ENCODE measurements at places on chromosomes 12 and 14. TPM values are rescaled to one million over a fixed set of nuclear protein-coding genes. Genes with fewer than 3 reads are reported as not detected.

GRCh38 chr14:65748796-65749195 lies 336.3 kb downstream of the FUT8 start:
- DNase-seq = no peak

The HOXC11 gene
- 0.22 TPM for total RNA-seq

DNA sequence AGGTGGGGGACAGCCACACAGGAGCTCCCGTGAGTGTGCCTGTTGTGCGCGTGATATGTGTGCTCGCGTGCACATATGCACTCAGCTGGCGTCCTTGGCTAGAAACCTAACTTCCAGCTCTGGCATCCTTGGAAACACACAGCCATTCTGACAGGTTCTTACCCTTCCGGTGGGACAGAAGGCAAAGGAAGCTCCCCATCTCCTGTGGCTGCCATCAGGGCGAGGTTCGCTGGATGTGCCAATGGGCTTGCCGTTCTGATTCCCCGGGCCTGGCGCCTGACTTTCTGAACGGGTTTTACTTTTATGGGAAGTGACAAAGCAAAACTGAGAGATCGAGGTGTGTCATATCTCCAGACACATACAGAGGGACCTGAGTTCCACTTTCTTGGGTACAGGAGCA lies 124.7 kb downstream of the PAPOLA start:
- DNase-seq = no peak

- no peak for DNase-seq
Measured at GRCh38 chr14:72621387-72622065, 272.4 kb downstream of the DPF3 start.

GRCh38 chr12:95385246-95386035 lies 88.5 kb upstream of the METAP2 start:
- no peak for DNase-seq

DNA sequence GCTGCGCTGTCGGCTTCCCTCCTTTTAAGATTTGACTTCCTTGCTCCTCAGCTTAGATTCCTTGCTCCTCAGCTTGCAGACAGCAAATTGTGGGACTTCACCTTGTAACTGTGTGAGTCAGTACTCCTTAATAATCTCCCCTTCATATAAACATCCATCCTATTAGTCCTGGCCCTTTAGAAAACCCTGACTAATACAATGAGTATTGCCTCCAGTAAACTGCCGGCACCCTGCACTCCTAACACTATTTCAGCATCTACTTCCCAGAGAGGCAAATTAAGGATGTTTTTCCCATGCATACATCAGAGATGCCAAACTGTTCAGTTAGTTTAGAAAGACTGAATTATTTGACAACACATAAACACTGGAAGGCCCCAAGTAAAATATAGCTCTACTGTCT lies 611.3 kb upstream of the TMEM132C start:
- no peak for DNase-seq

- DNase-seq = no peak
Measured at GRCh38 chr14:23398348-23398747, 9.7 kb downstream of the MYH6 start.

The LRRC9 gene
- total RNA-seq = not detected

- no peak for DNase-seq
Measured at GRCh38 chr14:61266891-61267740, 14.0 kb downstream of the TMEM30B start.

- no peak for DNase-seq
Measured at GRCh38 chr12:130145731-130146130, 16.5 kb upstream of the FZD10 start.

- DNase-seq = no peak
Measured at GRCh38 chr14:99686557-99687283, 2.6 kb downstream of the CYP46A1 start.

The ZDHHC22 gene
- 0.10 TPM for total RNA-seq

The ACSM4 gene
- not detected for total RNA-seq

- DNase-seq = no peak
Measured at GRCh38 chr12:25699454-25699853, 146.4 kb upstream of the LMNTD1 start.

DNA sequence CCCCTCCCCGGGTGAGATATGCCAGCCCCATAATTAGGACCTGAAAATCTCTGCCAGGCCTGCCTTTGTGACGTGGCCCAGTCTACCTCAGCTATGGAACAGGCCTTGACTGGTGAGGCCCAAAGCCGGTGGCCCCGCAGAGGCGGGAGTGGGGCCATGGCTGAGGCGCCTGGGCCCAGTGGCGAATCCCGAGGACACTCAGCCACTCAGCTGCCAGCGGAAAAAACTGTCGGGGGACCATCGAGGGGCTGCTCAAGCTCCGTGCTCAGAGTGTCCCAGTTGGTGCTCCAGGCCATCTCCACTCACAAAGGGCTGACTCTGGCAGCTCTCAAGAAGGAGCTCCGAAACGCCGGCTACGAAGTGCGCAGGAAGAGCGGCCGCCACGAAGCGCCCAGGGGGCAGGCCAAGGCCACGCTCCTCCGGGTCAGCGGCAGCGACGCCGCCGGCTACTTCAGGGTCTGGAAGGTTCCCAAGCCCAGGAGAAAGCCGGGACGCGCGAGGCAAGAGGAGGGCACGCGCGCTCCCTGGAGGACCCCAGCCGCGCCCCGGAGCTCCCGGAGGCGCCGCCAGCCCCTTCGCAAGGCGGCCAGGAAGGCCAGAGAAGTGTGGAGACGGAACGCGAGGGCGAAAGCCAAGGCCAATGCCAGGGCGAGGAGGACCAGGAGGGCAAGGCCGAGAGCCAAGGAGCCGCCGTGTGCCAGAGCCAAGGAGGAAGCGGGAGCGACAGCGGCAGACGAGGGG lies 21.4 kb downstream of the ZNF641 start:
- no peak for DNase-seq

DNA sequence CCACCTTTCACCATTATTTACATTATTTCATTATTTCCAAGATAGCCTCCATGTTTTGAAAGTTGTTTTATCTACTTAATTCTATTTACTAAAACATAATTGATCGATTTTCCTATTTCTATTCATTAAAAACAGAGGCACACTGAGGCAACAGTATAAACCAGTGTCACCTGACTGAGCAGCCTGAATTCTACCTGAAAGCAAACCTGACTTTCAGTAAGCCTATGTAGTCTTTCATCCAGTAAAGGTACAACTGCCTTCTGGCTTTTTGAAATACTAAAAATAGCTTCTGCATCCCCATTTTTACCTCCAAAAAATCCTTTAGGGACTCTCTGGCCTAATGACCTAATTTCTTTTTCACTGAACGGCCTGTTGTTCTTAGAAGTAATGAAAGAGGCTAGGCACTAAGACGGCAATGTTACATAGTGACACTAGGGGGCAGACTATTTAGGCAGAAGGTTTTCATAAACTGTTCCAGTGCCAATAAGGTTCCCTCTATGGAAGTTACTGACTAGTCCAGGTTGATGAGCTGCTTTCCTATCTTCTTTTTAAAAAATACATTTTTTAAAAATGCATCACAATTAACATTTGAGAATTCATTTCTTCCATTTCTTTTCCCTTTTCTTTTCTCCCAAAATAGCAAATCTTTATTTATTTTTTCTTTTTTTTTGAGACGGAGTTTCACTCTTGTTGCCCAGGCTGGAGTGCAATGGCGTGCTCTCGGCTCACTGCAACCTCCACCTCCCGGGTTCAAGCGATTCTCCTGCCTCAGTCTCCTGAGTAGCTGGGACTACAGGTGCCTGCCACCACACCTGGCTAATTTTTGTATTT lies 17.5 kb downstream of the ANAPC5 start:
- peak; percentile 46 for DNase-seq

GRCh38 chr14:56552615-56553014 lies 27.0 kb upstream of the TMEM260 start:
- no peak for DNase-seq

- DNase-seq = no peak
Measured at GRCh38 chr14:79583738-79584408, 627.4 kb downstream of the DIO2 start.

DNA sequence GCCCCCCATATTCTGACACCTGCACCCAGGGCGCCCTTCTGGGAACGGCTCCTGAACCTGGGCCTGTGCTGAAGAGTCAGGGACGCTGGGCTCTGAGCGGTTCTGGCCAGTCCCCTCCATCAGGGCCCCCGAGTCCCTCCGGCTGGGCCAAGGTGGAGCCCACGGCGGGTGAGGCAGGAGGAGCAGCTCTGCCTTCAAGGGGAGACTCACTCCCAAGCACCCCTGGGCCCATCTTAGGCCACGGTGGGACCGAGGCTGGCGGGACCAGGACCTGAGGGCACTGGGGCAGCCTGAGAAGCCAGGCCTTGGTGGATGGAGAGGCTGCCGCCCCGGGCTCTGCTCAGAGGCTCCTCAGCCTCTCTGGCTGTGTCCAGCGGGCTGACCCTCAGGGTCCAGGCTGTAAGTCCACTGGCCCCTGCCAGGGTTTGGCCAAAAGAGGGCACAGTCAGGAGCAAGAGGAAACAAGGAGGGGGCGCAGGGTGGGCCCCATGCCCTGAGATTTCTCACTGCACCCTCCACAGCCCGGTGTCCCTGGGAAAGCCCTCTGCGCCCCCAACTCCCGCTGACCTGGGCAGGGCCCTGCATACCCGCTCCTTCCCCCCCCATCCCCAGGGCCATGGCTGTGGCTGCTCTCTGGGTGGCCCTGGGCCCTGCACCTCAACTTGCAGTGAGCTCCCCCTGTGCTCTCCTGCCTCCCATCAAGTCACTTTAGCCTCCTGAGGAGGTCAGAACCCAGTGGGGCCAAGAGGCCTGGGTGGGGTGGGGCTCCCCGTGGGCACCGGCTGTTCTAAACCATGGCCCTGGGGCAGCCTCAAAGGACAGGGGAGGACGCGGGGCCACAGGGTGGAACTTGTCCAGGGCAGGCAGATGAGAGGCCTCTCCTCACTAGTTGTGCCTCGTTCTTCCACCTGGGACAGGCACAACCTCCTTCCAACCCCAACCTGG lies 266.4 kb upstream of the SFSWAP start:
- DNase-seq = no peak

GRCh38 chr12:57864442-57865083 lies 18.0 kb upstream of the CTDSP2 start:
- no peak for DNase-seq

The CLEC6A gene
- total RNA-seq = not detected

The TNFAIP2 gene
- 74.8 TPM for total RNA-seq

DNA sequence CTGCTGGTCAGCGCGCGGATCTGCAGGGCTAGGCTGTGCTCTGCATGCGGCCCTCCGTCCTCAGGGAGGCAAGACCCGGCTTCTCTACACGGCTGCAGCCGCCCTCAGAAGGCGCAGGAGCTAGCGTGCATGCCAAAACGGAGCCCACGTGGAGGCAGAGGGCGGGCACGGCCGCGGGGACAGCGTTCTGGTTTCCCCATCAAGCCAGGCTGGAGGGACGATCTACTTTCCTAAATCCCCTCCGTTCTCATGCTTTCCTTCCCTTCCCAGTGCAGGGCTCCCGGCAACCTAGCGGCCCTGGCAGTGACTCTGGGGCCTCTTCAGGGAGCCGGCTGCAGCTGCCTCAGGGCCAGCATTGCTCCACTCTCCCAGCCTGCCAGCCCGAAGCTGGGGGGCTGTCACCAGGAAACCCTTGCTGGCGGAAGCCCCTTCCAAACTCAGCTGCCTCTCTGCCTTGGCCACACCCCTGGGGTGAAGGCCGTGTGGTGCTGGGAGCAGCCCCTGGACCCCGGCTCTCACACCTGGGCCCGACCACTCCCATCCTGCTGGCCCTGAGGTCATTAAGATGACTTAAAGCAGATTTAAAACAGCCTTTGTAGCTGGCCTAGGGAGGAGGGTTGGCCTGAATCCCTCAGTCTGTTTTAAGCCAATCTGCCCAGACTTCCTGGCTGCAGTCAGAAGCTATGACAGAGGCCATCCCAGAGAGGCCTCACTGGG lies 9.2 kb upstream of the GOLGA3 start:
- DNase-seq = no peak

The LRRK2 gene
- 0.20 TPM for total RNA-seq

The DEGS2 gene
- 1.8 TPM for total RNA-seq

The GPR135 gene
- total RNA-seq = 3.9 TPM

The ACOT6 gene
- total RNA-seq = not detected

The OTX2 gene
- not detected for total RNA-seq

DNA sequence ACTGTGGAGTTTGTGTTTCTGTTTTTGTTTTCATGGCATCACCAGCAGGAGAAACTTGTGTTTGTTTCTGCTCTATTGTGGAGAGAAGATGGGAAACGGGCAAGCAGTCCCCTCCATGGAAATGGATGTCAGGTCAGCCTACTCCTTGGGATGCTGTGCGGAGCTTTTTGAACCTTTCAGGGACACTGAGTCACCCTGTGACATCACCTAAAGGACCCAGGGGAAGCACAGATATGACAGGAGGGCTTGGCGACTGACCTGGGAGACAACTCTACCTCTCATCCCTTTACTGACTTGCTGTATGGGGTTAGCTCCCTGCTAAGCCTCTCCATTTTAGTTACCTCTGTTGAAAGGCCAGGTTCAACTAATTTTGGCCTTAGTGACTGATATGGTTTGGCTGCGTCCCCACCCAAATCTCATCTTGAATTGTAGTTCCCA lies 706.9 kb upstream of the TMEM132C start:
- no peak for DNase-seq

GRCh38 chr12:55736780-55737580 lies 5.9 kb upstream of the GDF11 start:
- DNase-seq = peak; percentile 91

DNA sequence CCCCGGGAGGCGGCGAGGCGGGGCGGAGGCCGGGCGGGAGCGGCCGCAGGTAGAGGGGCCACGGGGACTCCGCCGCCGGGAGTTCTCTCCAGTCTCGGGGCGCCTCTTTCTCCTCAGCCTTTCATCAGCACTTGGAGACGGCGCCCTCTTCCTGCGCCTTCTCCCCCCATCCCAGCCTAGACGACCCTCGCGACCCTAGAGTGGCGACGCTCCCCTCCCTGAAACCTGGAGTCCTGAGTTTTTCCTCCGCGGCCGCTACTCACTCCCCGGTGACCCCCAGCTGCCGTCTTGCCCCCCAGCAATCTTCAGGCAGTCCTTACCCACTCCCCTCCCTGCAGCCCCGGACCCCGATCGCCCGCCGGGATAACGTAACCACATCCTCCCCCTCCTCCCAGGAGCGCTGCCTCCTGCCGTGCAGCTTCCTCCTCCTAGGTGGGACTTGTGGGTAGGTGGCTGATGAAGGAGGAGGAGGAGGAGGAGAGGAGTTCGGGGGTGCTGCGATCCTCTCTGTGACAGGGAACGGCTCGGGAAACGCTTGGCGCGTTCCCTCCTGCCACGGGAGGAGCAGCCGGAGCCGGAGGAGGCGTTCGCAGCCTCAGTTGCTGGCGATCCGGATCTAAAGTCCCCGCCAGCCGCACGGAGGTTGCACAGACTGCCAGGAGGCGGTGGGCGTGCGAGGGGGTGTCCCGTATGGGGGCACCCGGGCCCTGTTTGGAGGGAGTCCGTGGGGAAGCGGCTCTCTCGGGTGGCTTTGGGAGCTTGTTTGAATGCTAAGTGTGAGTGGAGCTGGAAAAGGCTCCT lies 891 bp downstream of the PLEKHA5 start:
- no peak for DNase-seq

GRCh38 chr14:100239211-100239839 lies 381 bp downstream of the YY1 start:
- DNase-seq = no peak
